ENCODE measurements at places on chromosomes 3 and 15. TPM values are rescaled to one million over a fixed set of nuclear protein-coding genes. Genes with fewer than 3 reads are reported as not detected.

The FBXO40 gene
- total RNA-seq: not detected

The FETUB gene
- total RNA-seq: 0.12 TPM

The CCR3 gene
- total RNA-seq: not detected

The GPR15 gene
- not detected for total RNA-seq

The GPR156 gene
- total RNA-seq: 0.24 TPM

The CELF6 gene
- total RNA-seq: 0.12 TPM

The TICRR gene
- total RNA-seq: 11.9 TPM

The DHX30 gene
- total RNA-seq: 44.2 TPM

The C3orf20 gene
- 0.08 TPM for total RNA-seq

The CYP1A1 gene
- total RNA-seq: 1.8 TPM

The SNX22 gene
- total RNA-seq: 1.3 TPM

The CISH gene
- 0.52 TPM for total RNA-seq

The LRRN1 gene
- not detected for total RNA-seq

The SGO1 gene
- total RNA-seq: 15.4 TPM

The SSUH2 gene
- total RNA-seq: 1.2 TPM

The UBAP1L gene
- 1.3 TPM for total RNA-seq

The IVD gene
- total RNA-seq: 12.3 TPM

The EFCC1 gene
- not detected for total RNA-seq

The ADAMTS7 gene
- 11.0 TPM for total RNA-seq

The TMEM266 gene
- 0.25 TPM for total RNA-seq

The THSD4 gene
- total RNA-seq: 27.2 TPM

The ZBED2 gene
- total RNA-seq: 0.20 TPM

The LRRC15 gene
- total RNA-seq: 0.09 TPM

The HGD gene
- total RNA-seq: 16.4 TPM

The LMAN1L gene
- not detected for total RNA-seq

The DAZL gene
- total RNA-seq: not detected

The SLC25A36 gene
- total RNA-seq: 20.9 TPM

The NPHP3 gene
- total RNA-seq: 7.6 TPM
